ENCODE measurements at places on chromosomes 3 and 15.
A peak's percentile ranks its signal among the peaks of the same experiment; 100 is the strongest.

- peak; percentile 9 for DNase-seq
Measured at GRCh38 chr3:158794936-158795518, 6.8 kb upstream of the MFSD1 start.

- DNase-seq = no peak
Measured at GRCh38 chr3:196641333-196642054, 2.0 kb downstream of the NRROS start.

- no peak for DNase-seq
Measured at GRCh38 chr3:68059628-68060152, 405.3 kb upstream of the SUCLG2 start.

DNA sequence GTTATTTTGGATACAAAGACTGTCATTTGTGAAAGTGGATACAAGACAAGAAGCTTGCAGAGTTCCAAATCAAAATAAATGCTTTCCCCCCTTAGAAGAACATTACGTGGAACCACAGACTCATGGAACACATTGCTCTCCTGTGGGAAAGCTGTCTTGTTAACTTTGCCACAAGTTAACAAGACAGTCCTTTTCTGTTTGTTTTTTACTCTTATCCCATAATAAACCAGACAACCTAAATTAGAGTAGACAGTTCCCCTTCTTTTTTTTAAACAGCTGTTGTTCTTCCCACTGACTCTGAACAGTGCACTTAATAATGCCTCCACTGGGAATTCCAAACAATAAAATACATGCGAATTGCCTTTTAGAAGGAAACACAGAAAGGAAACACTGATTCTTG lies 255.3 kb upstream of the UBE2E2 start:
- DNase-seq = no peak

GRCh38 chr3:160564949-160565441 lies 376 bp downstream of the KPNA4 start:
- peak; percentile 38 for DNase-seq

DNA sequence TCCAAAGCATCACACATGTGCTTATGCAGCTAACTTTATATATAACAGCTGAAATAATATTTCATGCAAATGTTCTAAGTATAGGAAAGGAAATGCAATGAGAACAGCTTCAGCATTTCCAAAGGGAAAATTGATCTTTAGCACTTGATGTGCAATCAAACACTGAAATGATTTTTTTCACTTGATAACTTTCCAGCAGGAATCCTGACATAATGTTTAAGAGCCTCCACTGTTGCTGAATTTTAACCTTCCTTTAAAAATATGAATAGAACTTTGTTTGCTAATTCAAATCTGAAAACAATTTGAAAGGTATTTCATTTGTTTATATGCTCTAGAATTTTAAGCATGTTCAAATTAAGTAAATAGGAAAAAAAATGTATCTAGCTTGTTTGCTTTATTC lies 96.9 kb upstream of the STRIT1 start:
- DNase-seq = no peak

- DNase-seq = no peak
Measured at GRCh38 chr15:82958638-82959037, 6.1 kb upstream of the HOMER2 start.

GRCh38 chr15:58608129-58608590 lies 141.3 kb downstream of the ADAM10 start:
- no peak for DNase-seq

GRCh38 chr15:63473007-63473748 lies 31.2 kb upstream of the USP3 start:
- no peak for DNase-seq

DNA sequence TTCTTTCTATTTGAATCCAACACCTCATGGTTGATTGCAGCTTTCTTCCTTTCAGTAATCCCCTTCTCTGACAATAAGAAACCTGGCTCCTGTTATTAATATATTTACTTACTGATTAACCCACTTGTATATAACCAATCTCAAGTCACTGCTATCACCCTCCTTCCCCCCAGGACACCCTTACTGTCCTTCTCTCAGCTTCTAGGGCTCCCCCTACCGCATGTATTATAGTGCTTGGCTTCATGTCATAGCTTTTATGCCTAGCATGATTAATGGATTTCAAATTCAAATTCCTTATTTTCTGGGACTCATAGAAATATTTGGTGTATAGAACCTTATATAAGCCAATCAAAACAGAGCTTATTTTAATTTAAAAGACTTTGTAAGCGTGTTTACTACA lies 75.7 kb upstream of the BNIP2 start:
- DNase-seq = no peak

GRCh38 chr3:79976466-79976865 lies 208.7 kb upstream of the ROBO1 start:
- no peak for DNase-seq

GRCh38 chr3:189041482-189042090 lies 130.2 kb upstream of the TPRG1 start:
- DNase-seq = peak; percentile 16

GRCh38 chr3:134922866-134923265 lies 127.8 kb downstream of the EPHB1 start:
- DNase-seq = no peak

DNA sequence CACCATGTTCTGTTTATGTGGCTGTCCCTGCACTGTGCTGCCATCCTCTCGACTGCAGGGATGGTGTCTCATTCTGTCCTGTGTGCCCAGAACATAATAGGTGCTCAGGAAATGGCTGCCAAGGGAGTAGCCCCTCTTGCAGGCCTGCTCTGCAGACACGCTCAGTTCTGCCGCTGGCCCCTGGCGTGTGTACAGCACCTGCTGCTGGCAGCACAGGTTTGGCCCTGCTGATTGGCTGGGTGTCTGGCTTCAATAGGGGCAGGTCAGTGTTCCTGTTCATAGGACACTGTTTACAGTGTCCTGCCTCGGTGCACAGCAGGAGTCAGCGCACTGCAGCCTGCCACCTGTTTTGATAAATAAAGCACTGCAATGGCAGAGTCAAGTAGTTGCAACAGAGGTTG lies 146.9 kb downstream of the DNAJB8 start:
- peak; percentile 24 for DNase-seq

DNA sequence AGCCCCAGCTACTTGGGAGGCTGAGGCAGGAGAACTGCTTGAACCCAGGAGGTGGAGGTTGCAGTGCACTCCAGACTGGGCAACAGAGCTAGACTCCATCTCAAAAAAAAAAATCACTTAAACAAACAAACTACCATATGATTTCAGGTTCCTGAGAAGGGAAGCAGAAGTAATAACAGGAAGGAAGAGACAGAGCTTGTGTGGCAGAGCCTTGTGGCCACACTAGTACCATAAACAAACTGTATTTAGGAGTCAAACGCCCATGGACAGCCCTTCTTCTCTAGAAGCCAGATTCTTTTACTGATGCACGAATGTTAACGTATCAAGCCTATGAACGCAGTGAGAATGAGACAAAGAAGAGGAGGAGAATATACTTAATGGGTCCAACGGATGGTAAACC lies 12.0 kb downstream of the MTMR10 start:
- no peak for DNase-seq

- no peak for DNase-seq
Measured at GRCh38 chr3:141127344-141128125, 76.4 kb downstream of the SPSB4 start.

DNA sequence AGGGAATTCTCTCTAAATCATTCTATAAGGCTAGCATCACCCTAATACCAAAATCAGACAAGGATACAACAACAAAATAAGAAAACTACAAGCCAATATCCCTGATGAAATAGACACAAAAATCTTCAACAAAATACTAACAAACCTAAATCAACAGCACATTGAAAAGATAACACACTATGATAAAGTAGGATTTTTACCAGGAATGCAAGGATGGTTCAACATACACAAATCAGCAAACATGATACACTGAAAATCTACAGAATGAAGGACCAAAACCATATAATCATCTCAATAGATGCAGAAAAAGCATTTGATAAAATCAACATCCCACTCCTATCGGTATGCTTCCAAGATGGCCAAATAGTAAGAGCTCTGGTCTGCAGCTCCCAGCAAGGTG lies 39.5 kb downstream of the ALDH1A2 start:
- DNase-seq = no peak

DNA sequence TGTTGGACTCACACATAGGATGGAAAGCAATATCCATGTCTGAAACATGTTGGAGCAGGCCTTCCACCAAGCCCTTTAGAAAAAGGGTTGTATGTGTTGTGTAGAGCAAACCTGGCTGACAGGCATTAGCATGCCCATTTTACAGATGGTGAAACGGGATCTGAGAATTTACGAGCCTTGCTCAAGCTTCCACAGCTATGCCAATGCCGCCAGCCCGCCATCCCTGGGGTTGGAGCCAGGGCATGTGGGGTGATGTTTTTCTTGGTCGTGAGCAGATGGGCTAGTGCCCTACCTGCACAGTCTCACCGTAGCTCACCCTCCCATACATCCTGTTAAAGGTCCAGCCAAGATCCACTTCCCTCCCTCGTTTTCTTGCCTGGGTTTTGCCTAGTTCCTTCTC lies 97.5 kb upstream of the TLE3 start:
- DNase-seq = no peak

DNA sequence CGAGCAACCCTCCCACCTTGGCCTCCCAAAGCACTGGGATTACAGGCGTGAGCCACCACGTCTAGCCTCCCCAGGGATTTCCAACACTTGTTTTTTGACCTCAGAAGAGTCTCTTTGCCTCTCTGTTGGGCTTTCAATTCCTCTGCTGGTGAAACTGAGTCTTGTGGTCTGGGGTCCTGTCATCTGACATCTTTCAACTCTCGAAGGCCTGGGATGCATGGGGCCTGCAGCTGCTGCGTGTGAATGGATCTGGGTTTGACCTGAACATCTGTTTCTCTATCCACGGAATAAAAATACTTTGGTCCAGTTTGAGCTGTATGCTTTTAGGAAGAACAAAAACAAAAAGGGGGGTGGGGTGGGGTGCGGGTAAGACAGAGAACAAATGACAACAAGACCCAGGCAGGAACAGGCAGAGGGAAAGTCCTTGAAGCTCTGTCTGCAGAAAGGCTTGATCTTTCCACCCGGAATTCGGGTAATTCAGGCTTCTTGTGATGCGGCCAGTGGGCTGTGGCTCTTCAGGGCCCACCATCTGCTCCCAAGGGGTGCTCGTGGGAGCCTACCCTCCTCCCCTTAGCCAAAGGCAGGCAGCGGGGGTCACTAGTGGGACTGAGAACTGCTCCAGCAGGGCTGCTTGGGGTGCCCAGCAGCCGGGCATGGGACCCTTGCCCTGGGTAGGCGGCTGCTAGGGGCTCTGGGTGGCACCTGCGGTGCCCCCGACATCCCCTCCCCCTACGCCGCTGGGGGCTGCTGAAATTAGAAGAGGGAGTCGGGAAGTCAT lies 71.5 kb downstream of the SLC12A8 start:
- DNase-seq = no peak

DNA sequence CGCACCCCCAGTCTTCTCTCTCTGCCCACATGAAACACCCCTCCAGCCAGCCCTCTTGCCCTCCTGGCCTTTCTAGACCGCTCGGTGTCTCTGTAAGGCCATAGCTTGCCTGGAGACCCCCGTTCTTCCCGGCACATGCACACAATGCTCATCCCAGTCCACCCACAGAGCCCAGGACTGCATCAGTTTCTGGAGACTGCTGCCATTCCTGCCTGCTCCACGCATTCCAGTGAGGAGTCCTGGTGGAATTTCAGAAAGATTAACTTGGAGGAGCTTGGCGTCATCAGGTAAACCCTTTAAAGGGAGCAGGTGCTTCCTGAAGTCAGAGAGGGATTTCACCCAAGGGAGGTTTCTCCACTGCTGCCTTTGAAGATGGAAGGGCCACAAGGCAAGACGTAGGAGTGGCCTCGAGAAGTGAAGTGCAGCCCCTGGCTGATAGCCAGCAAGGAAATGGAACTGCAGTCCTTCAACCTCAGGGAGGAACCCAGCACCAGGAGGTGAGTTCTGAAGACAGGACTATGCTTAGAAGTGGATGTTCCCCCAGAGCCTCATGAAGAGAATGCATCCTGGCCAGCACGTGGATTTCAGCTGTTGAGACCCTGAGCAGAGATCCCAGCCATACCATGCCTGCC lies 19.2 kb downstream of the SLC41A3 start:
- DNase-seq = no peak

DNA sequence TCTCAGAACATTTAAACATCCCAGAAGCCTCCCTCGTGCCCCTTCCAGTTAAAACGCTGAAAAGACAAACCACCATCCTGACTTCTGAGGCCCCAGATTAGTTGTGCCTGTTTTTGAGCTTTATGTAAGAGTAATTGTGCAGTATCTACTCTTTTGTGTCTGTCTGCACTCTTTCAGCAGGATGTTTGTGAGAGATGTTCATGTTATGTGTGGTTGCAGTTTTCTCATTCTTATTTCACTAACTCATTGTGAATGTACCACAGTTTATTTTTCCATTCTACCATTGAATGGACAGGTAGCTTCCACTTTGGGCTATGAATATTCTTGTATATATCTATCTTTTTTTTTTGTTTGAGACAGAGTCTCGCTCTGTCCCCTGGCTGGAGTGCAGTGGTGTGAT lies 40.3 kb downstream of the MINAR1 start:
- DNase-seq = no peak

GRCh38 chr15:46258056-46258455 lies 623.2 kb downstream of the SQOR start:
- DNase-seq = no peak

DNA sequence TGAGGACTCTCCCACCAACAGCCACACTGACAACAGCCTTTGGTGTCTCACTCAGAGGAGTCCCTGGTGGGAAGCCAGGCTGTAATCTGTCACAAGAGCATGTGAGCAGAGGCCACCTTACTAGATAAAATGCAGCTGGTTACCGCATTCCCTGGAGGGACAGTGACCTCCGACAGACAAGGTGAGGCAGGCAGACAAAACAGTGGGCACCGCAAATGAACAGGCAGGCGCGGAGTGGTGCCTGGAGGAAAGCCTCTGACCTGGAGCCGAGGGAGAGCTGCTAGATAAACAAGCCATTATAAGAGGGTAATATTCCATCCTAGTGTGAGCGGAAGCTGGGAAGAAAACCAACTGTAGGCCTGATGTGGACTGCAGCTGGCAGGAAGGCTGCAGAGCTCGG lies 736.4 kb downstream of the FHIT start:
- DNase-seq = peak; percentile 46

DNA sequence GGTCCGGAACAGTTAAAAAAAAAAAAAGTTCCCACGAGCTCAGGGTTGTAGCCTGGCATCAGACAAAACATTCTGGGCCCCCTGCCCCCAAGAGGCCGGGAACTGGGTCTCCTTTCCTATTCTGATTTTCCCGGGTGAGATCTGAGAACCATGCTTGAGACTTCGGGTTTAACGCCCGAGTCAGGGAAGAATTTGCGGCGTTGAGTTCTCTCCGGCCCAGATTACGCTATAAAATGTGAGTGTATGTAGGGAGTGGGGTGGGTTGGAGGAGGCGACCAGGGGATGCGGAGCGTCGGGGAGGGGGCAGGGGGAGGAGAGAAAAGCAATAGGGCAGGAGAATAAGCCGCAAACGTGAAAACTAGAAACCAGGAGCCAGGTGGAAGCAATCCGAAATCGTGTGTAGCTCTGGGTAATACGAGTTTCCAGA lies 2.7 kb downstream of the ZIC1 start:
- peak; percentile 6 for DNase-seq

Measured in NCI-H510A treated with DMSO at 0.1 percent for 48 hours (cell line).